ENCODE measurements at places on chromosomes 3 and 15.

- DNase-seq: no peak
These were observed 209.2 kb upstream of the TPRG1 start for GRCh38 chr3:188962253-188963247.

DNA sequence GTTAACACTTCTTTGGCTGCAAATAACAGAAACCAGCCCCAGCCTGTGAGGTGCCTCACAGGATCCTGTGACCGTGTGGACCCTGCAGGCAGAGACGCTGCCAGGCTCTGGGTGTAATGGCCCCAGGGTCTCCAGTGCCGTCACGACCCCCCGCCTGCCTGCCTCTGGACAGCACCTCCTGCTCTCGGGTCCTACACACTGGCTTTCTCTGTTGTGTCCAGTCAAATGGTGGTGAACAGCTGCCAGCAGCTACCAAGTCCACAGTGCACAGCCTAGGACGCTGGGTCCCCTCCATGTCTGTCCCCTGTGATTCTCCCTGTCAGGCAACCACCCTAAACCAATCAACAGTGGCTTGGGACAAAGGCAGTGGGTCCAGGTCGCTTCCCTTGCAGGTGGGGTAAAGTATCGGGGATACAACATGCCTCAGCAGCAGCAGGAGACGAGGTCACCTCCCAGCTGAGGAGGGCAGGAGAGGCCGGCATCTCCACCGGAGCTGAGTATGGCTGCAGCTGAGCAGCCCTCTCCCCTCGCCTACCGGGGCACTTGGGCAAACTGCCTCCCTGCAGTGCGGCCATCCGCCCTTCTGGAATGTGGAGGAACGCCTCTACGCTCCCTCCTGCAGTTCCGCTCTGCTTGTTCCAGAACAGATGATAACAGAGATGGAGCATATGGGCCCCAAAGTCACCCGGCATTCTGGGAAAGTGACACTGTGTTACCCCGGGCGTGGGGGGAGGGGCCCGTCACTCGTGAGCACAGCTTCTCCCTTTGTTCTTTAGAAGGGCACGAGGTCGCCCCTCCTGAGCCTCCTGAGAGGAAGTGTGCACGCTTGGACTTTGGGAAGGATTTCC is 21.1 kb upstream of the SKOR1 start:
- DNase-seq: no peak

GRCh38 chr15:46946953-46947352 is 770.4 kb upstream of the SEMA6D start:
- no peak for DNase-seq

DNA sequence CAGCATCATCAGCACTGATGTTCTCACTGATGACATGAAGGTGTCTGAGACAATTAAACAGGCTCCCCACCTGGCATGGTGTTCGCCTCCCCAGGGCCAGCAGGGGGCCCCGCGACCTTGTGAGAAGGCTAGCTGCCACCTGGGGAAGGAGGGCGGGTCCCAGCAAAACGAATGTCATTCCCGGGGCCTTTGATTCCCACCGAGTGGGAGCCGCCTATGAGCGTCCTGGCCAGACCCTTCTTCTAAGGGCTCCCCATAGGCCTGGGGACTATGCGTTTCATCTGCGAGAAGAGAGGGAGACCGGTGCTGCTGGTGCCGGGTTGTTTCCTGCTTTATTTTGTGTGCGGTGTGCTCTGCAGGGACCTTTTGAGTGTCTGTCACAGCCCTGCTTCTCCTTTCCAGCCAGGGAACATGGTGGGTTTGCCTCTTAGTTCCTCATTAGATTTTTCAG is 20.5 kb upstream of the MINDY4B start:
- peak; percentile 11 for DNase-seq

DNA sequence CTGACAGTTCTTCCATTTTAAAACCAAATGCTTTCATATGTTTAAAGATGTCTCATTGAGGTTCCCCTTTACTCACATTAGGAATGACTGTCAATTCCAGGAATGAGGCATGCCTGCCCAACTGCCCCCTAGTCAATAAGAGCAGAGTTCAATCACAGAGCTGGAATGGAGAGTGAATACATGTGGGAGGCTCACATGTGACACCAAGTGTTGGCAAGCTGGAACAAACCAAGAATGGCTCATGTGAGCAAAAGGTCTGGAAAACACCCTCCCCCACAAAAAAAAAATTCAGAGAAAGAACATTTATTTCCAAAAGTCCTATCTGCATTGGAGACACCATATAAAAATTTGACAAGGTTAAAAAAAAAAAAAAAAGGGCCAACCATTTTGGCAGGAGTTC is 3.7 kb downstream of the PBRM1 start:
- DNase-seq: no peak

DNA sequence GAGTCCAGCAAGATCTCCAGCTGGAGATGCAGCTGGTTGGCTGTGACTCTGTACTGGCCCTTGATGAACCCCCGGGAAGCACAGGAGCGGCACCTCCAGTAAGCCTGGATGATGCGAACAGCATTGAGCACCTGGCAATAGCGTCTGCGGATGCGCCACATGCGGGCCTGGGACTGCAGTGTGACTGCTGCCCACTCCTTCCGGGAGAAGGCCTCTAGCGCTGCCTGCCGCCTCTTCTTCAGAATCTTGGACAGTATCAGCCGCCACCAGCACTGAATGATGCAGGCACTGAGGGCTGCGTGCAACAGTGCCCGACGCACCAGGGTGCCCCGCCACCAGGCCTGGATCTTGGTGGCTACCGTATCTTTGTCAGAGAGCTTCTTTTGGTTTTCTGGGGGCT is 8.2 kb downstream of the IQCF1 start:
- DNase-seq: no peak

DNA sequence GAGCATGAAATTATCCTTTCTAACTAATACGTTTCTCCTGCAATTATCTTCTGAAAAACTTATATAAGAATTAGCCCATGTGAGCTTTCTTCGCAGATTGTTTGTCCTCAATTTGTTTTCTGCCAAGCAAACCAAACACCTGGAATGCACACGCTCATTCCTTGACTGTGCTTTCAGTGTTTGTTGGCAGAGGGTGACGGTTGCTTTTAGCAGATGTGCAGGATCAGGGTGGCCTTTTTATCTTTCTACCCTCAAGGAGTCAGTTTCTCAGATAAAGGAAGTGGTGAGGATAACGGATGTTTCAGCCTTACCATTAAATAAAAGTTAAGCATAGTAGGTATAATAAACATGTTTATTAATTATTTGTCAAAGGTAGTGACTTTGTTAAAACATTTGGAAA is 15.2 kb downstream of the ARPP21 start:
- no peak for DNase-seq

- no peak for DNase-seq
These were observed 199.6 kb upstream of the EIF1B start for GRCh38 chr3:40109641-40110490.

DNA sequence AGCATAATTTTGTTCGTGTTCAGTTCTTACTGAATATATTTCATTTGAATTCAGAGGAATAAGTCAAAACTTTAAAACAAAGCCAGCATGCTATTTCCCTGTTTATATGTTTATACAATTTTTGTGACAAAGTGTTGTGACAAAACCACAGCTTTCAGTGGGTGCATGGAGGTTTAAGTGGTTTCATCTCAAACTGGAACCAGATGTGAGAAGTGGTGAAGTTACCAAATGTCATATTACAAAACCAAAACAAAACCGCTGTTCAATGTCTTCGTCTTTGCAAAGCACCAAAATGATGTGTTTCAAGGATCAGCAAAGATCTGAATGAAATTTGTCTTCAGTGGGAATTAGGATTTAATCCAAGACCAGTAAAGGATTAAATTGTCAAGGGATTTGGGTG is 59.3 kb upstream of the OSTN start:
- no peak for DNase-seq

- DNase-seq: no peak
These were observed 7.8 kb upstream of the TM2D3 start for GRCh38 chr15:101660005-101660404.

DNA sequence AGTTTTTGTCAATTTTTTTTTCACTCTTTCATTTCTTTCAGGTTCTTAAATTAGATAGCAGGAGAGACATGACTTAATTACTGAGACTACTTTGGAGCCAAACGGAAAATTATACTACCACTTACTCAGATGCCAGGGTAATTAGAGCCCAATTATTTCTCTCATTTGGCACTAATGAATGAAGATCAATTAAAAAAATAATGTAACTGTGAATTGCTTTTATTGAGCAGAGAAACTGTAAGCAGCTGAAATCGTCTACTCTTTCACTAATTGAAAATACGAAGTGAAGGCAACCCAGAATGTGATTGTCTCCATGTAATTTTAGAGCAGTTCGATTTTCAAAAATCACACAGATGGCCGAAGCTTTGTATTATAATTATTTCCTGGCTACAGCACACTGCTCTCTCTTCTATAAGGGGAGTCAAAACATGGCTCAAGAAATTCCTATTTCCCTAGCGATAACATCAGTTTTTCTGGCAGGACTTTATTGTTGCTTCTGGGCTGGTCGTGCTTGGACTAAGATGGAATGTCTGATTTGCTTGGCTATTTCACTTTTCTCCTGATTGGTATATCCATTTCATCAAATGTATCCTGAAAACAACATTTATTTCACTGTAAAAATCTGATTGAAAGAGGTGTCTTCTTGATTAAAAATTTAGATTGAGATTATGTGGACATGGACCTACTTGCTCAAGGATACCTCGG is 55.8 kb upstream of the PDZRN3 start:
- no peak for DNase-seq

GRCh38 chr3:43260412-43260811 is 25.9 kb upstream of the SNRK start:
- no peak for DNase-seq

DNA sequence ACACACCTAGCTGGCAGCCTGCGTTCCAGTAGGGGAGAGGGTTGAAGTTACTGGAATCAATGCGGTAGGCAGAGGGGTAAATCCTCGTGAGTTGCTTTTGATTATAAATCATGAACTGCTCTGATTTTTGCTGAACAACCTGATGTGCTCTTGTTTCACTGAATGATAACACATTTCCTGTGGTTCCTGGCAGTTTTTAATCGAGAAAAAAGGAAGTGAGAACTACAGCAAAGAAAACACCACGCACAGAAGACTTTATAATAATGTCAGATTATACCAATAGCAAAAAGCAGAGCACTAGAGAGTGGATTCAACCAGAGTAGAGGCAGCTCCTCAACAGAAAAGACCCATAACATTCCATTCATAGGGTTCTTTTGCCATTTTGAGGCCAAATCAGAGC is 200.8 kb upstream of the STRIT1 start:
- DNase-seq: no peak

- peak; percentile 48 for DNase-seq
These were observed 13.0 kb upstream of the MANF start for GRCh38 chr3:51371943-51372557.

GRCh38 chr3:31937225-31937624 is 43.8 kb downstream of the OSBPL10 start:
- DNase-seq: no peak

GRCh38 chr15:100433304-100433703 is 91.5 kb upstream of the ADAMTS17 start:
- no peak for DNase-seq

DNA sequence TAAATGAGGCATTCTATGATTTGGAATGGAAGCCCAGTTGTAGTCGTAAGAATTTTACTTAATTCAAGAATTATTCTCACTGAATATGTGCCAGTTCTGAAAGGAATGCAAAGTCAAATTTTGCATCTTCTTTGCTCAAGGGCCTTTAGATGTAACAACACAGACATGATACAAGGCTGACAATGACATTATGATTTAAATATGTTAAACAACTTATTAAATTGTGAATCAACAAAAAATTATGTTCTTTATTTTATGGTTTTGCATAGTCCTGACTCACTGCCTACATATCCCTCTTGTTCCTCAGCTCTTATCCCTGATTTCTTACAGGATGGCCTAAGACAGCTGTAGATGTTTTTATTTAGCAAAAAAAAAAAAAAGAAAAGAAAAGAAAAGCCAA is 170.9 kb upstream of the NR2E3 start:
- DNase-seq: no peak

GRCh38 chr15:100125401-100126191 is 216.2 kb downstream of the ADAMTS17 start:
- DNase-seq: no peak

DNA sequence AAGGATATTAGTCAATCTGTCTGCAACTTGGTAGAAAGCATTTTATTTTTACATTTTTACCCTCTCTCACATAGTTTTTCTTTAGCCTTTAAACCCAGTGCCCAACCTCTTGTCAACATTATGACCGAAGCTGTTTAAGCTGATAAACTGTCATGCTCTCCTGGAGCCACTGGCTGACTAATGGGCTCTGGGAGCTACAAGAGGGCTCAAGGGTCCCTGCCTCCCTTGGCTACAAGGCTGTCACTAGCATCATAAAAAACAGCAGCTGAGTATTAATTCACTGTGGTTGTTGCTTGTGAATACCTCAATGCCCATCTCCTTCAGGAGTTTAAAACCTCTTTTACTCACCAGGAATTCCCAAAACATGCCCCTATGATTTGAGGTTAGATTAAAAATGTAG is 237.9 kb downstream of the ZMAT3 start:
- no peak for DNase-seq

DNA sequence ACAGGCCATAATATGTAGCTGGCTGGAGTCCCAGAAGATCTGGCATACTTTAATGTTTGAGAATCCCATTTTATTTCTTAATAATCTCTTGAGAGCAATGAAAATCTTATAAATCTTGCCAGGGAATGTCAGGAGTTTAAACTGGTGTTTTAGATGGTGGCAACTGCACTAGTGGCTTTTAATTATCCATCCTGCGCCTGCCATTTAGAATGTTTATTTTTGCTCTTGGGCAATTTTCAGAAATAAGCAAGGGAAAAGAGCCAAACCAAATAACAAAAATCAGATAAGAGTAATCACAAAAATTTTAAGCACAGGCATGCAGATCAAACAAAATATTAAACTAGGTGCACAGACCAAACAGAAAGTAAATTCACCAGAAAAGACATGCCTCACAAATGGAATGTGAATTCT is 41.9 kb upstream of the UBP1 start:
- DNase-seq: no peak

DNA sequence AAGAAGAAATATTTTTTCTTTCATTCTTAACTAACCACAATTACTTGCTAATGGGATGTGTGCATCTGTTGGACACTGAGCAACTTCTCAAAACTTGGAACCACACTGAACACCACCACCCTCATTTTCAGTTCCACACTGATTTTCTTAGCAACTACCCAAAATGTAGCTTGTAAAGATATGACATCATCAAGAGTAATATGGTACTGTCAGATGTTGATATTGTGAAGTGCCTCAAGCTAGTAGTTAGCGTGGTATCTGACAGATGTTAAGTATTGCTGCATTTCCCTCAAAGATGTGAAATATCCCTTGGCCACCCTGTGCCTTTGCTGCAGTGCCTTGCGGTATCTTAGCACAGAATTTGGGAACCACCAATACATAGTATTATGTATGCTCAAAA is 9.3 kb downstream of the RFTN1 start:
- no peak for DNase-seq

GRCh38 chr3:27623085-27623753 is 98.9 kb downstream of the EOMES start:
- no peak for DNase-seq

GRCh38 chr15:80689716-80690115 is 5.4 kb upstream of the ABHD17C start:
- no peak for DNase-seq

DNA sequence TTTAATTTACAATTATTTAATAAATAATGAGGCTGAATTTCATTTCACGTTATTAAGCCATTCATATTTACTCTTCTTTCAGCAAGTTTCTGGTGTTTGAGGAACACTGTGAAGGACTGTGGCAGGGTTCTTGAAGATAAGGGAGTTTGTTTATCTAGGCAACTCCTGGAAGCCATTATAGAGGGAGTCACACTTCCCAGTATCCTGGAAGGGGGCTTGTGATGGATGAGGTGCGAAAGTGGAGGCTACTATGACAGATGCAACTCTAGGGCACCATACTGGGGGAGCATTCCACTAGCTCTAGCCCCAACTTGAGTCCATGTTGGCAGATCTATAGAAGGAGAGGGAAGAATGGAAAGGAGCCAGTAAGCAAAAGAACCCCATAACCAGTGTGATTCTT is 14.4 kb downstream of the CNOT10 start:
- DNase-seq: no peak
